MM.1S (cell line): ENCODE measurements at places on chromosomes 7 and 10.

GRCh38 chr7:132498319-132498718, 78.0 kb downstream of the PLXNA4 start:
- no peaks in the 10 kb centered on the region for H3K4me1 ChIP-seq
- H3K4me3 ChIP-seq: no peak overlapping the region
- H3K27ac ChIP-seq: no peak overlapping the region
- H3K27me3 ChIP-seq: no peaks in the 10 kb centered on the region

DNA sequence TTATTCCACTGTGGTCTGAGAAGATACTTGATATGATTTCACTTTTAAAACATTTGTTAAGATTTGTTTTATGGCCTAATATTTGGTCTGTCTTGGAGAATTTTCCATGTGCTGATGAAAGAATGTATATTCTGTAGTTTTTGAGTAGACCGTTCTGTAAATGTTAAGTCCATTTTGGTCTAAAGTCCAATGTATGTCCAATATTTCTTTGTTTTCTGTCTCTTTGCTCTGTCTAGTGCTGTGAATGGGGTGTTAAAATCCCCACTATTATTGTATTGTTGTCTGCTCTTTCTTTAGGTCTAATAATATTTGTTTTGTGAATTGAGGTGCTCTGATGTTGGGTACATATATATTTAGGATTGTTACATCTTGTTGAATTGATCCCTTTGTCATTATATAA, 31.3 kb downstream of the DNAJC9 start:
- no peak overlapping the region for H3K4me3 ChIP-seq
- no peaks in the 10 kb centered on the region for H3K4me1 ChIP-seq
- H3K27ac ChIP-seq: no peak overlapping the region
- H3K36me3 ChIP-seq: no peaks in the 10 kb centered on the region

DNA sequence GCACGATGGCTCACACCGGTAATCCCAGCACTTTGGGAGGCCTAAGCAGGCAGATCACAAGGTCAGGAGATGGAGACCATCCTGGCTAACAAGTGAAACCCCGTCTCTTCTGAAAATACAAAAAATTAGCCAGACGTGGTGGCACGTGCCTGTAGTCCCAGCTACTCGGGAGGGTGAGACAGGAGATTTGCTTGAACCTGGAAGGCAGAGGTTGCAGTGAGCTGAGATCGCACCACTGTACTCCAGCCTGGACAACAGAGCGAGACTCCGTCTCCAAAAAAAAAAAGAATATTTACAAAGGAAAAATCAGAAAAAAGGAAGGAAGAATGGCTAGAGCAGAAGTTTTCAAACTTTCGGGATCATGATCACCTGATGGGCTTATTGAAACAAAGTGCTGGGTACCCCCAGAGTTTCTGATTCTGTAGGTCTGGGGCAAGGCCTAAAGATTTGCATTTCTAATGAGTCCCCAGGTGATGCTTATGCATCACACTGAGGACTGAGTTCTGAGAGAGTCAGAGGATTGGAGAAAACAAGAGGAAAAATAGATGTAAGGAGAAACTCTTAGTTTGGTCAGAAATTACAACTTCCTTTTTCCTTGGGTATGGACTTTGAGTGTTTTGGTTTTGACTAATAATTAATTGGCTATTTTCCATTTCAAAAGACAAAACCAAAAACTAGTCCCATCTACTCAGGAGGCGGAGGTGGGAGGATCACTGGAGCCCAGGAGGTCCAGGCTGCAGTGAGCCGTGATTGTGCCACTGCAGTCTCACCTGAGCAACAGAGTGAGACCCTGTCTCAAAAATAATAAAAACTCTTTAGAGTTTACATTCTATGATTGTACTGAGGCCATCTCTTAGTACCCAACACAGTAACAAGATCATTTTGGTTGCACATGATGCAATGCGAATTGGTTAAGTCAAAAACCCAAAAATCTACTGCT, 14.4 kb downstream of the MARCHF5 start:
- H3K27ac ChIP-seq: no peak overlapping the region
- no peaks in the 10 kb centered on the region for H3K36me3 ChIP-seq
- DNase-seq: no peak
- no peaks in the 10 kb centered on the region for H3K27me3 ChIP-seq

GRCh38 chr7:106050746-106051117, 61.4 kb downstream of the SYPL1 start:
- H3K27ac ChIP-seq: no peak overlapping the region
- H3K4me1 ChIP-seq: no peaks in the 10 kb centered on the region
- H3K4me3 ChIP-seq: no peak overlapping the region
- DNase-seq: no peak
- H3K36me3 ChIP-seq: no peaks in the 10 kb centered on the region
- no peaks in the 10 kb centered on the region for H3K27me3 ChIP-seq
